ENCODE measurements at places on chromosomes 7 and 10. TPM values are rescaled to one million over a fixed set of nuclear protein-coding genes. Genes with fewer than 3 reads are reported as not detected.

Gene CALHM2
- total RNA-seq: 2.1 TPM

Gene RELN
- total RNA-seq: 0.02 TPM

Gene GLI3
- total RNA-seq: 33.0 TPM

- no peaks in the 10 kb centered on the region for H3K4me1 ChIP-seq
- no peaks in the 10 kb centered on the region for H3K27me3 ChIP-seq
- no peaks in the 10 kb centered on the region for H3K36me3 ChIP-seq
- H3K4me3 ChIP-seq: no peak overlapping the region
Measured at GRCh38 chr10:86932674-86933073, 24.7 kb downstream of the MMRN2 start.

DNA sequence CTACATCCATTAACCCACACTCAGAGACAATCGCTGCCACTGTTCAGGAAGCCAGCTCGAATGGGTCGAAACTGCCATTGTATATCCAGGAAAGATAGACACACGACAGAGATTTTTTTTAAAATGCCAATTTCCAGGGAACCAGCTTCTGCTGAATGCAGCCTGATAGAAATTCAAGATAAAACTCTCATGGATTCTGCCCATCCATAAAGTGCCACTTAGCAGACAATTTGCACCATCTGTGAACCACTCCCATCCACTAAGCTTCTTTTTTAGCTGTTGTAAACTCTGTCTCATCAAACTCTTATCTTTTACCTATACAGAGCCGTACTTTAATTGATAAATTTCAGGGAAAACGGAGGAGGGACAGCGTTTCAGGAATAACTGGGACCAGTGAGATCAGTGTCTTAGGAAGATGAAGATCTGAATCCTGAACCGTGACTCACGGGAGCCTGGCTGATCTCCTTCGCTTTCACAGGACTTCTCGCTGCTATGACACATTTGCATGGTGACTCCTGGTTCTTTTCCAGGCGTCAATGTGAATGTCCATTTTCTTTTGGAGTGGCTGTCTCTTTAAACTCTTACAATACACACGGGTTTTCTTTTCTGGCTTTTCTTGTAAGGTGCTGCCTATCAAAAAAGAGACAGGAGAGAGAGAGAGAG, 103.4 kb downstream of the FAM204A start:
- H3K36me3 ChIP-seq: no peaks in the 10 kb centered on the region
- H3K4me1 ChIP-seq: peaks cover 44% of the 10 kb centered on the region
- H3K27me3 ChIP-seq: peaks cover 17% of the 10 kb centered on the region
- no peak overlapping the region for H3K27ac ChIP-seq

DNA sequence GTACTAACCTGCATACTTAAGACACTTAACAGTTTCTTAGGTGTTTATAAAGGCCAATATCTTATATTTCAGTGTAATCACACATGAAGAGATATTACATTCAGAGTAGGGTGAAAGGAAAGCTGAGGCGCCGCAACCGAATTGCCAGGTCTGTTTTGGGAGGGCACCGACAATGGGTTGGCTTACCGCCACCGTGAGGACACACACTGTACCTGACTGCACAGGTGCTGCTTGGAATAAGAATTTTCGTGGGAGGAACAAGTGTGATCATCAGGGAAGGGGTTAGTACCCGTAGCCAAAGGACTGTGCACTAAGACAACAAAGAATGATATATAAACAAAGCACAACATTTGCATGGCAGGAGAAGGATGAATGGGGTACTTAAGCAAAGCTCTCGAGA, 591.8 kb downstream of the SUGCT start:
- no peak overlapping the region for H3K4me3 ChIP-seq
- no peak for DNase-seq
- no peaks in the 10 kb centered on the region for H3K27me3 ChIP-seq
- no peaks in the 10 kb centered on the region for H3K4me1 ChIP-seq
